ENCODE measurements at places on chromosomes 16 and 17. TPM values are rescaled to one million over a fixed set of nuclear protein-coding genes. Genes with fewer than 3 reads are reported as not detected.

Gene KDM8
- 5.7 TPM for total RNA-seq

Gene HSF5
- total RNA-seq, result not detected

Gene MEIOC
- 0.14 TPM for total RNA-seq

Gene SLC12A3
- not detected for total RNA-seq

Gene SPN
- 0.10 TPM for total RNA-seq

Gene TP53TG3F
- total RNA-seq, result not detected

Gene GINS3
- total RNA-seq, result 5.9 TPM

Gene TPSB2
- total RNA-seq, result not detected

Gene PLK1
- 37.9 TPM for total RNA-seq

Gene OR3A2
- not detected for total RNA-seq

Gene HOXB6
- not detected for total RNA-seq

Gene IRX3
- total RNA-seq, result 5.3 TPM

Gene HOXB4
- total RNA-seq, result not detected

Gene DNASE1L2
- total RNA-seq, result 1.1 TPM

DNA sequence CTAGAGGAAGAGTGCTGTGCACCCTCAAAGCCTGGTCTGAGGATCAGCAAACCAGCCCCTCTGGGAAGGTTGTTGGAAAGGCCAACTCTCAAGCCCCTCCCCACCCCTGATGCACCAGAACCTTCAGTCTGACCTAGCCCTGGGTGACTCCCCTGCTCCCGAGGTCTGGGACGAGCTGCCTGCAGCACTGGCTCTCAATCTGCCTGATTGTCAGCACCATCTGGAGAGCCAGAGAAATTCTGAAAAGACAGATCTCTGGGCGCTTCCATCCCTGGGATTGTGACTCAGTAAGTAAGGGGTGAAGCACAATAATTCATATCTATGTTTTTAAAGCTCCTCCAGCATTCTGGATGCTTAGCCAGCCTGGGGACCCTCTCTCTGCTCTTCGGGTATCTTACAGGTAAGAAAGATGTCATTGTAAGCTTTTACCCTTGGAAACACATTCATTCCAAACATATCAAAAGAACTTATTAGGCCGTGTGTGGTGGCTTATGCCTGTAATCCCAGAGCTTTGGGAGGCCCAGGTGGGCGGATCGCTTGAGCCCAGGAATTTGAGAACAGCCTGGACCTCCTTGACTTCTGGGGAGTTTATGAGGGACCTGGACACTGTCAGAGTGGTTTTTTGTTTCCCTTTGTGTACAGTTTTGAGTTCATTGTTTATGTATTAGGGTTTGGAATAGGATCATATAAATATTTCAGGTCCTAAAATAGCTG lies 147.5 kb downstream of the KCNJ12 start:
- H3K4me1 ChIP-seq, result no peaks in the 10 kb centered on the region
- no peak for DNase-seq
- no peaks in the 10 kb centered on the region for H3K36me3 ChIP-seq
- H3K4me3 ChIP-seq, result no peak overlapping the region
- peaks cover 8% of the 10 kb centered on the region for H3K27me3 ChIP-seq

- H3K27ac ChIP-seq, result no peak overlapping the region
- H3K4me1 ChIP-seq, result no peaks in the 10 kb centered on the region
- peaks cover 6% of the 10 kb centered on the region for H3K27me3 ChIP-seq
- H3K36me3 ChIP-seq, result no peaks in the 10 kb centered on the region
These were observed 54.6 kb downstream of the RBFOX3 start for GRCh38 chr17:79556271-79556670.

DNA sequence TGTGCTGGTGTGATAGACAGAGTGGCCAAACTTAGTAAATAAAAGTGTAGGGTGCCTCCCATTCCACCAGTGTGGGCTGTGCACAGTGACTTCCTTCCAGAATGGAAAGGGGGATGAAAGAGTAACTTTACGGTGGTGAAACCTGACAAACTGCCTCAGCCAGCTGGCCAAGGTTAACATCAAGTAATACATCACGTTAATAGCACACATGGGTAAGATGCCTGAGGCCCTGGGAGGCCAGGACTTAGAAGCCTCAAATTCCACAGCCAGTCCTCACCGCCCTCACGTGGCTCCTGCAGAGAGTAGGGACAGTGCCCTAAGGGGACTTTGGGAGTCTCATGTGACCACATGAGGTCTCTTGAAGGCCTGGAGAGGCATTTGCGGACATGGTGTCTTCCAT lies 14.1 kb downstream of the RMI2 start:
- H3K36me3 ChIP-seq, result no peaks in the 10 kb centered on the region
- peak; percentile 94 for DNase-seq
- H3K4me1 ChIP-seq, result peaks cover 90% of the 10 kb centered on the region
- no peak overlapping the region for H3K4me3 ChIP-seq
- peak overlapping the region; percentile 91 for H3K27ac ChIP-seq
- peaks cover 3% of the 10 kb centered on the region for H3K27me3 ChIP-seq

DNA sequence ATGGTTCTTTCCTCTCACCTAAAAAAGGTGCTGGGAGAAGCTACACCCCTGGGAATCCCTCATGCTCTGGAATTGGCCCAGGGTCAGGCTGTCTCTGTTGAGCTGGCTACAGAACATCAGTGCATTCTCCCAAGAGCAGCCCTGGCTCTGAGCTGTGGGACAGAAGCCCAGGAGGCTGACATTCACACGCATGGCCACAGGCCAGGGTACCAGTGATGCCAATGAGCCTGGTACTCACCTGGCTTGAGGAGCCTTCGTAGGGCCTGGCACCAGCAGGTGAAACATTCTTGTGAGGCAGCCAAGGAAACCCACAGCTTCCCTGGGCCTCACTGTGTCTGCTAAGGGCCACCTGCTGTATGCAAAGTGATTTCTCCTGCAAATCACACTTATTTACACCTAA lies 121.7 kb upstream of the CCL2 start:
- H3K27me3 ChIP-seq, result no peaks in the 10 kb centered on the region
- 0 out of 2 replicates have a peak, but pooled peaks cover 4% of the 10 kb centered on the region for H3K36me3 ChIP-seq
- no peak overlapping the region for H3K4me3 ChIP-seq

DNA sequence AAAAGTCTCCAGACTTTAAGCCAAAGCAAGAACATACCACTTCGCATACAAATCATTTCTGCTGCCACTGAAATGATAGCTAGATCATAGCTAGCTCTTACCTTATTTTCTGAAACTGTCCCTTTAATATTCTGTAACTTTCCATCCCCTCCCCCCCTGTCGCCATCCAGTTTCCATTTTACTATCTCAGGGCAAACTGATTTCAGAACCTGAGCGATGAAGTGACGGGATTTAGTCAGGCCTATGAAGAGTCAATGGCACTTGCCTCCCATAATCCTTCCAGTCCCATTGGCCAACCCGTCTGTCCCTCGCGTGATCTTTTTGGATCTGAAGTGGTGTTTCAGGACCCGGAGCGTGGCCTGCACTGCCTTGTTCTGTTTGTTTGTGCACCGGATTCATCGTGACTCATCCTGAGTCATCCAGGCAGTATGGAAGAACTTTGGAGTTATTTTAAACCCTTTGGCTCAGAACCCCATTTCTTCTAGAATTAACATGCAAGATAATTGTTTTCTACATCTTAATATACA lies 199.8 kb upstream of the CHMP6 start:
- H3K4me3 ChIP-seq, result peak overlapping the region; percentile 69
- peak overlapping the region; percentile 93 for H3K27ac ChIP-seq
- H3K36me3 ChIP-seq, result peaks cover 64% of the 10 kb centered on the region
- peak; percentile 98 for DNase-seq
- H3K4me1 ChIP-seq, result peaks cover 61% of the 10 kb centered on the region

DNA sequence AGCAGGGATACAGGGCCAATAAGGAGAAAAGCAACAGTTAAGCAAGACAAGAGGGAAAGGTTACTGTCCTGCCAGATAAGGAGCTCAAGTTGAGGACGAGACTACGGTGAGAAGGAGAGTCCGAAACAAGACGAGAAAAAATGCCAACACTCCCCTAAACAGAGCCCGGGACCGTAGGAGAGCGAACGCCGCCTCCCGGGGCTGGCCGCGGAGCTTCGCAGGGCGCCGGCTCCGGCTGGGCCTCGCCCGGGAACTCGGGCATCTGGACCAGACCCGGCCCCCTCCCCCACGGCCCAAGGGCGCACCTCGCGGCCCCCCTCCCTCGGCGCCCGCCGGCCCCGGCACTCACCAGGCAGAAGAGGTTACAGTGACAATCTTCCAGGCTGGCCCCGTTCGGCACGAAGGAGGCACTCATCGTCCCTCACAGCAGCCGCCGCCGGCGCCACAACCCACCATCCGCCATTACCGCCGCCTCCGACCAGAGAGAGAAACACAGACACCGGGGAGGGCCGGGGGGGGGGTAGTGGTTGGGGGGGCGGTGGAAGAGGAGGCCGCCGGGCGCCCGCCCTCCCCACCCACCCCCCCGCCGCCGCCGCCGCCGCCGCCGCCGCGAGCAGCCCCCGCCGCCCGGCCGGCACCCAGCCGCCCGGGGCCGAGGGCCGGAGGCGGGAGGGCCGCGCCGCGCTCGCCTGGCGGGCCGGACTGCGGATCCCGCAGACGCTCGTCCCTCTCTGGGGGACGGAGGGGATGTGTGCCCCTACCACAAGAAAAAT lies at the start of gene MED13:
MED13 (minus strand) TSS at position 488 of the 773 bp plus-strand sequence; CDS start at position 415, 73 bp downstream.
- peaks cover 31% of the 10 kb centered on the region for H3K4me1 ChIP-seq
- peak within 1 kb of the TSS; percentile 96 for H3K4me3 ChIP-seq
- peak; percentile 12 for DNase-seq

- no peak overlapping the region for H3K4me3 ChIP-seq
- no peak overlapping the region for H3K27ac ChIP-seq
- peaks cover 5% of the 10 kb centered on the region for H3K36me3 ChIP-seq
- peaks cover 4% of the 10 kb centered on the region for H3K27me3 ChIP-seq
These were observed 1.7 kb downstream of the USP43 start for GRCh38 chr17:9647014-9647413.

DNA sequence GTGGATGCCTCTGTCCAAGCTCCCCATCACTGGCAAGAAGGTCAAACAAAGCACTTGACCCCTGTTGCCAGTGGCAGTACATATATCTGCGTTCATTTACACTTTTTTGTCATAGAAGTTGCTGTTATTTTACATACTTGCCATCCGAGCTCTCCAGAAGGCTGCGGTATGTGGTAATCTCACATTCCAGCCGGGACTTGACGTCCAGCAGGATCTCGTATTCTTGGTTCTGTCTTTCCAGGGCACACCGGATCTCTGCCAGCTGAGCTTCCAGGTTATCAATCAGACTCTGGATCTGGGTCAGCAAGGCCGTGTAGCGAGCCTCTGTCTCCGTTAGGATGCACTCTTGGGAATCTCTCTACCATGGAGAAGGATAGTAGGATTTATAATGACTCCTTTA lies 6.6 kb downstream of the KRT39 start:
- H3K36me3 ChIP-seq, result peaks cover 9% of the 10 kb centered on the region
- H3K4me1 ChIP-seq, result peaks cover 66% of the 10 kb centered on the region
- no peaks in the 10 kb centered on the region for H3K27me3 ChIP-seq
- DNase-seq, result no peak
- H3K4me3 ChIP-seq, result no peak overlapping the region
- H3K27ac ChIP-seq, result no peak overlapping the region

DNA sequence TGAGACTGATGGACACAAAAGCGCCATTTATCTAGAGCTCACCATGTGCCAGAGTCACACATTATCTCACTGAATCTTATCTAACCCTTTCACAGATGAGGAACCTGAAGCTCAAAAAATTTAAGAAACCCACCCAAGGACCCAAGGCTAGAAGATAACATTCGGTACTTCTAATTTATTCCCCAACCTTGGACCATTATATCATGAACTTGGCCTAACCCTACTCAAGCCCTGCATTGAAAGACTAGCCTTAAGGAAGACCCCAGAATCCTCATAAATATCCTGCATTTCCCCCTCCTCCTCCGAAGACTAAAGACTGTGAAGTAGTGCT lies 548 bp upstream of the DYNC1LI2 start:
- DNase-seq, result no peak
- H3K4me3 ChIP-seq, result peak overlapping the region; percentile 83
- H3K27me3 ChIP-seq, result peaks cover 1% of the 10 kb centered on the region
- peaks cover 33% of the 10 kb centered on the region for H3K4me1 ChIP-seq

GRCh38 chr16:31301708-31302400 lies 42.1 kb downstream of the ITGAM start:
- H3K27ac ChIP-seq, result no peak overlapping the region
- DNase-seq, result peak; percentile 11
- H3K4me1 ChIP-seq, result no peaks in the 10 kb centered on the region
- no peak overlapping the region for H3K4me3 ChIP-seq

DNA sequence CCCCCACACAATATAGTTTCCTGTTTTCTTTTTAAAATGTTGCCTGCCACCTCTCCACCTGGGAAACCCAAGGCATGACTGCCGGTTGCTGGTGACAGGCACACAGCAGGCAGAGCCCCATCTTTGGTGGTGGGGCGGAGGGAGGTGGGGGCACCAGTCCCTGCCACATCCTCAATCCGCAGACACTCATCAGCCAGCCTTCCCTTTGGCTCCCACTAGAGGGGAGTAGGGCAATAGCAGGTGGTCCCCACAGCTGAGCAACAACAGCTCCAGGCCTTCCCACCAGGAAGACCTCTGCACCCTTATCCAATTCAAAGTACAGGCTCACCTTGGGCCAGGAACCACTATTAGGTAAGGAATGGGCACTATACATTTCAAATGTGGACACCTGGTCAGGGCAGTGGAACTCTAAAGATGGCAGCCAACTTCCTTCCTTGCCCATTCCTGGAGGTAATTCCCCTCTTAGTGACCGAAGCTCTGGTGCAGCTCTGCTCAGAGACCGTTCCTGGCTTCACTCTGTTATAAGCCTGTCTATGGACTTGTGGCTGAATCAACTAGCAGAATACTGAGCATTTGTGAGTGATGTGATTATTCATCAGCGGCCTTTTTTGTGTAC lies 13.9 kb downstream of the RECQL5 start:
- no peak overlapping the region for H3K4me3 ChIP-seq
- no peaks in the 10 kb centered on the region for H3K27me3 ChIP-seq
- DNase-seq, result no peak
- H3K36me3 ChIP-seq, result peaks cover 4% of the 10 kb centered on the region
- H3K27ac ChIP-seq, result no peak overlapping the region

DNA sequence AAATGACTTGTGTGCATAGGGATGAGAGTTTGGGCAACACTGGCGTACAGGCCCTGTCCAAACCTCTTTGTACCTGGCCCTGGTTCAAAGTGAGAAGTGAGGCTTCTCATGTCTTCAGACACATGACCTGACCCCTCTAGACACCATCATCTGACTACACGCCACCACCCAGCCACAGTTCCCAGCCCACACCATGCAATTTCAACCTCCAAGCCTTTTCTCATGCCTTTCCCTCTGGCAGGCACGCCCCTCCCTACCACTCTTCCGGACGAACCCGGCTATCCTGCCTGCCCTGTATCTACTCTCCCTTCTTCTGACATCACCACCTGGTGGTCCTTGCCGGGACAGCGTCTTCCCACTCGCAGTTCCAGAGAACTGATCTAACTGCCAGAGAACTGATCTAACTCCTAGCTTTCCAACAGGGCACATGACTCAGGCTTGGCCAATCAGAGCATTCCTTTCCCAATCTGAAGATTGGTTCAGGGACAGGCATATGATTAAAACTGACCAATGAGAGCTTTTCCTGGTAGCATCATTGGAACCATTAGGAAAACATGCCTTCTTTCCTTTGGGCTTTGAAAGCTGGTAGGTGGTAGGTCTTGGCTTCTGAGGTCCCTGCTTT lies 27.1 kb upstream of the IL21R start:
- DNase-seq, result peak; percentile 76
- no peak overlapping the region for H3K27ac ChIP-seq
- H3K4me3 ChIP-seq, result no peak overlapping the region
- H3K27me3 ChIP-seq, result peaks cover 2% of the 10 kb centered on the region
- peaks cover 9% of the 10 kb centered on the region for H3K36me3 ChIP-seq

All from HFFc6 (cell line).